ENCODE measurements at places on chromosomes 5 and 9.

DNA sequence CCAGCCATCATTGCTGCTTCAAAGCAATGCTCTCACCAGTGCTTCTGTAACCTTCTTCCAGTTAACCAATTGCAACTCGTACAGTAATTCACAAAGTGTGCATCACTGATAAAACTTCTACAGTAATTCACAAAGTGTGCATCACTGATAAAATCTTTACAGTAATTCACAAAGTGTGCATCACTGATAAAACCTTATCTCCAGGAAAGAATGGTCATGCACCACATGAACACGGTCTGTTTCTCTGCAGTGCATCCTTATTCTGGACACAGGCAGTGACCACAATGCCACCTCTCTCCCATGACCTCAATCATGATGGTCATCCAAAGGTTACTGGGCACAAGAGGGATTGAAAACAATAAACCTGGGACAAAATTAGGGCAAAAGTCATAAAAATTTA lies 153.6 kb downstream of the TSSK1B start:
- no peak for DNase-seq

DNA sequence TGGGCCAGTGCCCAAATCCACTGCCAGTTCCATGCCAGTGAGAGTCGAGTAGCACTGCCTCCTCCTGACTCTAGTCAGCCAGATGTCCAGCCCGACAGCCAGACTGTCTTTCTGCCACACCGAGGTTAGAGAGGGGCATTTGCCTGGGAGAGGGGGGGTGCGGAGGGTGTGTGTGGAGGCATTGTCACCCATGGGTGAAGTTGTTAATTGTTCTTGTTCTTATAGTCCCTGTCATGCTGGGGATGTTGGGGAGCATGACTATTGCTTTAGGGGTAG lies 1.1 kb downstream of the RGP1 start:
- DNase-seq = peak; percentile 24

DNA sequence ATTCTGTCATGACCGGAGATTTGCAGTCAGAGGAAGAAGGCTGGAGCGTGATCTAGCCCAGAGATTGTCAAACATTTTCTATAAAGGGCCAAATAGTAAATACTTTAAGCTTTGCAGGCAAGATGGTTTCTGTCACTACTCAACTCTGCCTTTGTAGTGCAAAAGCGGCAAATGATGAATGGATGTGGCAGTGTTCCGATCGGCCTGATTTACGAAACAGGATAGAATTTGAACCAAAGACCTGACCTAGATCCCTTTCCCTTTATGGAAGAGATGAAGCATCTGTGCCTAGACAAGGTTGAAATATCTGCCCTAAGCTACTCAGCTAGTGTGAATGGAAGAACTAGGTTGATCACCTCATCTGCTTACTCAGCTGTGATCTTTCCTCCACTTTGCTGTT lies 209.5 kb downstream of the YTHDC2 start:
- DNase-seq = no peak

DNA sequence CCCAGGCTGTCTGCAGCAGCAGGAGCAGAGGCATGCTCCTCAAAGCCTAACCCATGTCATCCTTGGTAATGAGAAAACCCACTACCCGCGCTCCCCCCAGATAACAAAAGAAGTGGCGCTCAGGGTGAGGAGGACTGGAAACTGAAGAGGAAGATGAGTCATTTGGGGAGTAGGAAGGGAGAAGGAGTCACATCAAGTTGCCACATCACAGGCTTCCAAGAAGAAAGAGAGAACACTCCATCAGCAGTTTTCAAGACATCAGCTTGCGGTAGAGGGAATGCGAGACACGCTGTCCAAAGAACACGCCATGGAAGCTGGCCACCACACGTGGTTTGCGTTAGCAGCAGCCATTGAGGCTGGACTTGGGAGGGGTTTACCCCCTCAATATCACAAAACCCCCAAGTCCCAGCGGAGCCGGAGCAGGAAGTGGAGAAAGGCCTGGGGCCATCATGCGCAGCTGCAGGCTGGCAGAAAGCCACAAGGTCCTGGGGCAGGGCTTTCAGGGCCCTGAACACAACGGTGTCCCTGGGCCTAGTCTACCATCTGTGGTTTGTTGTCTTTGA lies 41.5 kb downstream of the SH3PXD2B start:
- peak; percentile 98 for DNase-seq

- DNase-seq = no peak
These were observed 99.1 kb downstream of the ZNF622 start for GRCh38 chr5:16366491-16366890.

GRCh38 chr9:123637945-123638634 lies 282.1 kb downstream of the CRB2 start:
- no peak for DNase-seq

- peak; percentile 56 for DNase-seq
These were observed 25.4 kb upstream of the ZSWIM6 start for GRCh38 chr5:61306531-61307131.

- DNase-seq = no peak
These were observed 48.3 kb upstream of the EXOC3 start for GRCh38 chr5:394671-395155.

DNA sequence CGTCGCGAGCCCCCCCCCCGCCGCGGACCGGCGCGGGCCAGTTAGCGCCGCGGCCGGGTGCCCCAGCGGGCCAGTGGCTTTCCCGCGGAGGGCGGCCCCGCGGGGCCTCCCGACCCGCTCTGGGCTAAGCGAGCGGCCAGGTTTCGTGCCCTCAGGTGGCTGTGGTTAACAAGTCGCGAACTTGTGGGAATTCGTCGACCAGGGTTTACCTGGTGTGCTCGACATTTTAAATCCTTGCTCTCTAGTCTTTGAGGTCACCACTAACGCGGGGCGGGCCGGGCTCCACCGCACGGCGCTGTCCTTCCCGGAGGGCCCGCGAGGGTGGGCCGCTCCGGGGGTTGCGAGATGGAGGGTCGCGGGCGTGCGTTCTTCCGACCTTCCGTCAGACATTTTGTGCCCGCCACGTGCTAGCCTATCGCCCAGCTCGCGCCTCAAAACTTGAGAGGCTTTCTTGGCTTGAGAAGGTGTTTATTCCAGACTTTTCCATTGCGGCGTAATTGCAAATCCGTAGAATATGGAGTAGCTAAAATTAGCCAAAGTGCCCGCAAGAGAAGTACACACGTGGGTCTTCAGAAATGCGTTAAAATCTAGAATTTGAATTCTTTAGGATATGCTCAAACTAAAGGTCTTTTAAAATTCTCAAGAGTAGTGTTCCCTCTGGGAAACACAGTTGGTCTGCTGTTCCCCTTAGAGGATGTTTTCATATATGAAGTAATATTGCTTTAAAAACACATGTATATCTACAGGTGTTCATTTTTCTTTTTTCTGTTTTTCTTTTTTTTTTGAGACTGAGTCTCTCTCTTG lies 2.1 kb downstream of the ANP32B start:
- peak; percentile 47 for DNase-seq

DNA sequence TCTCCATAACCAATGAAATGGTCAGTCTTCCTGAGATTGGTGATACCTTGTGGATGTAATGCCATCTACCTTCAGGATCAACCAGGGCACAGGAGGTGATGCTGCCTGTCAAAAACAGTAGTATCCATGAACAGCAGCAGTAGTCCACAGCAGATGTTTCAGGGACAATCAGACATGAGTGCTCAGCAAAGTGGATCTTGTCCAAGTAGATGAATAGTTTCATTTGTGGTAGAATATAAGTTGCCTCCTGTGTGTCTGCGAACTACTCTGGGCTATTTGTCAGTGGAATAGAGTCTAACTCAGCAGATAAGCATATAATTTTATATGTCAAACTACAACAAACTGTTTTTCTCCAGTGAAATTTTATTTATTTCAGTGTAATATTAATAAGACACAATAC lies 1860.1 kb upstream of the ACO1 start:
- no peak for DNase-seq

- DNase-seq = peak; percentile 65
These were observed 10.1 kb downstream of the ATG12 start for GRCh38 chr5:115831163-115831768.

DNA sequence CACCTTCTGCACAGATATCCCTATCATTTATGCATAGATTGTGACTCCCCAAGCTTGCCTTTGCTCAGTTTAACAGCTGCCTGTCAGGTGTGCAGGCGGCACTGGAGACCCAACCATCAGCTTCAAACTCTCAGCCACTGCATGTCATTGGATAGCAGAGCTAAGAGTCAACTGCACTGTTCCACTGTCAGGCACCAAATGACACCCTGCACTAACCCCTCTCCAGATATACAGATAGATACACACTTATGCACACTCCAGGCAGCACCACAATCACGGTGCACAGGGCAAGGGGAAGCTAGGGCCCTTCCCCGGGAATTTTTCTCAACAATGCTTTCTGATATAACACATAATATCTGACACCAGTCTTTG lies 142.3 kb downstream of the BNC2 start:
- peak; percentile 15 for DNase-seq

GRCh38 chr9:84999788-85000187 lies 330.3 kb downstream of the NTRK2 start:
- no peak for DNase-seq

DNA sequence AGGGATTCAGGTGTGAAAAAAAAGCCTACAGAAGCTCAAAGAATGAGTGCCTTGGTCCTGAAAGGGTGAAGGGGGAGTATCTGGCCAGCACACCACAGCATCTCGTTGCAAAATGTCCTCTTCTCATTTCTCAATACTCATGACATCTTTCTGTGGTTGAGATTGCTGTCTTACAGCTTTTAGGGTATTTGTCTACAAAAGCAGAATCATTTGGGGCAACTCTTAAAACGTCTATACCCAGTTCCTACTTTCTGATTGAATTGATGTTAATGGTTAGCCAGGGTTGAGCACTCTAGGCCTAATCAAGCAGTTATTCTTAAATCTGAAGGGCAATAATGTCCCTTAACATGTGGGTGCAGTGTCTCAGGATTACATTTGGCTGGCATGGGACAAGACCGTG lies 21.2 kb upstream of the PCSK5 start:
- peak; percentile 12 for DNase-seq

DNA sequence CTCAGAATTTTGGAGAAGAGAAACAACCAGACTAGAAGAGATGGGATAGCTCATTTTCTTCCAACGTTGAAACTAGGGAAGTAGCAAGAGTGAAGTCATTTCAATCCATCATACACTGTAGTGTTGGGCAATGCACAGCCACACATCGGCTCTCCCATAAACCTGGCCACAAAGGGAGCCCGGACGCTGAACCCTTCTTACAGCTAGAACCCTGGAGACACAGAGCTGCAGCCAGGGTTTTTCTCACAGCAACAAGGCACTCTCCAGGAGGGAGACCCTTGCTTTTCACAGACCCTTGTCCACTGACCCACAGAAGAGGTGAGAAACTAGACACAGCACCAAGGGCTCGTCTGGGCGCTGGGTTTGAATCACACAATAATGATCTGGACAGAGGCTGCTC lies 101.4 kb upstream of the FSTL4 start:
- DNase-seq = no peak

GRCh38 chr9:99931155-99931840 lies 24.8 kb downstream of the STX17 start:
- DNase-seq = peak; percentile 2

DNA sequence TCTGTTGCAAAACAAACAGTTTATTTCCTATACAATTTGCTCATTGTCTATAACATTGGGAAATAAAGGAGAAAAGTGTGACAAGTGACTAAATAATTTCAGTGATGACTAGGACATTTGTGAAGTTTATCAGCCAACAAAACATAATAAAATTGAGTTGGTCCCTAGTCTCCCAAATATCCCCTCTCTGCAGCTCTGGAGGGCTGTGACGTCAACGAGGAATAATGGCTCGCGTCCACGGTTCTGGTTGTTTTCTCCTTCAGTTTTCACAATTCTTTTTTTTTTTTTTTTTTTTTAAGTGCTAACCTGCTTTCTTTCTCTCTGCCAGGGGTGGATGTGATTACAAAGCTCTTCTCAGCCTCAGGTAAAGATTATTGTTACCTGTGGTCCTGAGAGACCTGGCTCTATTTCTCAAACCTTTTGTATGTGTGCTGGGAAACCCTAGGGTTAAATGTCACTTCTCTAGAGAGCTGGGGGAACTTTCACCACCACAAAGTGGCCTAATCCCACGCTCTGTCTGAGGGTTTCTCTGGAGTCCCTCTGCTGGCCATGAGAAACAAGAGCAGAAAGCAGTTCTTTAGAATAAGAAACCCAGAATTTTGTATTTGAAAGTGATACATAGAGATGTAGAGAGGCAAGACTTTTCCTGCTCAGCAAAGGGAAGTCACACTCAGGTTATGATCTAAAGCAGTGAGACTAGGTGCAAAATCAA lies 36.2 kb upstream of the ANKRD55 start:
- peak; percentile 78 for DNase-seq
